ENCODE measurements at places on chromosomes 12 and 14.

- DNase-seq = no peak
Observed at GRCh38 chr14:104550861-104551728, 28.5 kb upstream of the C14orf180 start.

- peak; percentile 17 for DNase-seq
Observed at GRCh38 chr12:68368327-68368726, 36.2 kb upstream of the MDM1 start.

DNA sequence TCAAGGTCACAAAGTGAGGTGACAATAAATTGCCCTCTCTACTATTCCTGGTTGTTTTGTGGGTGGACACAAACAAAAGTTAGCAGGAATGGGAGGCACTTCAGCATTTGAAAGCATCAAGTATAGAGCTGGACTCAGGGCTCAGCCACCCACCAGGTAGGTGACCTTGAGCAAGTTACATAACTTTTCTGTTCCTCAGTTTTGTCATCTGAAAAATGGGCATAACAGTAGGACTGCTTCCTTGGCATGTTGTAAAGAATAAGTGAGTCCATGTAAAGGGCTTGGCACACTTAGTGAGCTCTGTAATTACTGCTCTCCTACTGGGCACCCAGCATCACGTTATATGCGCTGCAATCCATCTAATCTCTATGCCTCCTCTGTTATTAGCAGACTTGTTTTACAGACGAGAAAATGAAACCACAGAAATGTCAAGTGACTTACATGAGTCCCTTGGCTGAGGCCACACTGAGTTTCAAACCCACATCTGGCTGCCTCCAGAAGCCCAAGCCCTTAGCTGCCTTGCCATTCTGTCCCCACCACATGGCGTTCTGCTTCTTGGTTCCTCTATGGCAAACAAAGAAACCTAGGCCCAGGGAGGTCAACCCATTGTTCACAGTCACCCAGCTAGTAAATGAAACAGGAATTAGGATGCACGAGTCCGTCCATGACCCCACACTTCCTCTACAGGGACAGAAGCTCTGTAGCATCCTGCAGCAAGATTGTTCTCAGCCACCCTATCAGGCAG lies 63.2 kb upstream of the SLC24A4 start:
- DNase-seq = no peak

GRCh38 chr14:67569011-67569650 lies 30.9 kb downstream of the PIGH start:
- DNase-seq = no peak

DNA sequence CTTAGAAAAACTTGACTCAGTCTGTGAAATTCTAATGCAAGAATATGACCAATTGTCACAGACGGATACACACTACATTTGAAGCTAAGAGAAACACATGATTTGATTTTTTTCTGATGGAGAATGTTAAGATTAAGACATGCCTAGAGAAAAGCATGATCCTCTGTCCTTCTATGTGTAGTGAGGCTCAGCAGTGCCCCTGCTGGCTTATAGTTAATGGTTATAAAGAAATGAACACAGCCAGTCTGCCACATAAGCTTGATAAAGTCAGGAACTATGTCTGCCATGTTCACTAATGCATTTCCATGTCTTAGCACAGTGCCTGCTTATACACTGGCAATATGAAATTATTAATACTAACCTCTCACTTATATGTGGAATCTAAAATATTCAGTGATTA lies 168.1 kb upstream of the DAAM1 start:
- DNase-seq = peak; percentile 12

- no peak for DNase-seq
Observed at GRCh38 chr14:101465795-101466448, 95.4 kb upstream of the DIO3 start.

DNA sequence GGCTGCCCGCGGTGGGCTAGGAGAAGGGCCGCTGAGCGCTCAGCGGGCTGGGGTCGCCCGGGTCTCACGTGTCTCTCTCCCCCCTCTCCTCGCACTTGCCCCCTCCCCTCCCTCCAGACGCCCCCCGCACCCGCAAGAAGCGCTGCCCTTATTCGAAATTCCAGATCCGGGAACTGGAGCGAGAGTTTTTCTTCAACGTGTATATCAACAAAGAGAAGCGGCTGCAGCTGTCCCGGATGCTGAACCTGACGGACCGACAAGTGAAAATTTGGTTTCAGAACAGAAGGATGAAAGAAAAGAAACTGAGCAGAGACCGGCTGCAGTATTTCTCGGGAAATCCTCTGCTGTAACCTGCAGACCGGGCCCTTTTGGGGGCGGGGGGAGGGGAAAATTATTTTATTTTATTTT lies 314 bp upstream of the HOTAIR start:
- no peak for DNase-seq

DNA sequence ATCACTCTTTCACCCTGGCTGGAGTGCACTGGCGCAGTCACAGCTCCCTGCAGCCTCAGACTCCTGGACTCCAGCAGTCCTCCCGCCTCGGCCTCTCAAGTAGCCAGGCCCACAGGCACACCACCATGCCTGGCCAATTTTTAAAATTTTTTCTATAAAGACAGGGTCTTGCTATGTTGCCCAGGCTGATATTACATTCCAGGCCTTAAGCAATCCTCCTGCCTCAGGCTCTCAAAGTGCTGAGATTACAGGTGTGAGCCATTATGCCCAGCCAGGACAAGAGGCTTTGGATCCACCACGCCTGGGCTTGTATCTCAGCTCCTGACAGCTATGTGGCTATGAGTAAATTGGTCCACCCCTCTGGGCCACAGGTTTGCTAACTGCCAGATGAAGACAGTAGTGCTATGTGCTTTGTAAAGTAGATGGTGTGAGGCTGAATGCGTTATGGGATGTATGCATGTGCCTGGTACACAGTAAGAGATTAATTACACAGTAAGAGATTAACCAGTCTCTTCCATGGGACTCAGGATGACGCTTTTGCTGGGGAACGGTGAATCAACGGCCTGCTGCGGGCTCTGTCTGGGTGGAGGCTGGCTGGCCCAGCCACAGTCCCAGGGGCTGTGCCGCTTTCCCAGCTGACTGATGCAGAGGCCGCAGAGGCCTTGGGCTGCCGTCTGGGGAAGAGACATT lies 53.3 kb upstream of the NCOR2 start:
- DNase-seq = no peak

- no peak for DNase-seq
Observed at GRCh38 chr14:98877065-98877464, 394.9 kb downstream of the BCL11B start.

- no peak for DNase-seq
Observed at GRCh38 chr12:121766290-121767039, 27.0 kb downstream of the RHOF start.

GRCh38 chr12:122232691-122233090 lies 6.8 kb upstream of the DIABLO start:
- no peak for DNase-seq

GRCh38 chr14:95608637-95609235 lies 73.9 kb downstream of the GLRX5 start:
- DNase-seq = no peak

DNA sequence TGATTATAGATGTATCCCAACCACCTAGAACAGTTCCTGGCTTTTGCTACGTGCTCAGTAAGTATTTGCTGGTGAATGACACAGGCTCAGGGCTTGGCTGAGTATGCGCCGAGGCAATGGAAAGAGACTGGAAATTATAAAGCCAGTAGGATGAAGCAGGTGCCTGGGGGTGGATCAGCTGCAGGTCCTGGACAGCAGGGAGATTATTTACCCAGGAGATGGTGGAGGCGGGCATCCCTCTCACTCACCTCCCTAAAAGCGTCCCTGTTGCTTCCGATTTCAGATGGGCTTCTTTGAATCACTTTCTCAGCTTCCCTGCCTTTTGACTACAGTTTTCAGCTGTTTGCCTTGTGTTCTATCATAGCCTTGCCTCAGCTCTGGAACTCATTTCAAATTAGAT lies 6.4 kb downstream of the SLC6A13 start:
- no peak for DNase-seq

- no peak for DNase-seq
Observed at GRCh38 chr12:121438905-121439304, 39.0 kb downstream of the RNF34 start.

DNA sequence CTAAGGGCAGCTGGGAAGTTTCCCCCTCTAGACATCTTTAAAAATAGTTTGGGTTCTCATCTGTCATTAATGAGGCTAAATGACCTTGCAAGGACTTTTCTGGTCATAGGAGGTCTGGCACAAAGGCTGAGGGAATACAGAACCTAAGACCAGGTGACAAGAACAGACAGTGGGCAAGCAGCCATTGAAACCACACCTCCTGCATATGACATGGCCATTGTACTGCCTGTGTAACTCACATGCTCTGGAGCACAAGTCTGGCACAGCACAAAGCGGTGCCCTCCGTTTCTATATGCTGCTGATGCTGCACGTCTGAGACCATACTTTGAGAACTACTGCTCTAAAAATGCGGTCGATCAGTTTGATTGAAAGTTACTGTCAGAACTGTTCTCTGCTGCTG lies 143.3 kb downstream of the APAF1 start:
- no peak for DNase-seq

DNA sequence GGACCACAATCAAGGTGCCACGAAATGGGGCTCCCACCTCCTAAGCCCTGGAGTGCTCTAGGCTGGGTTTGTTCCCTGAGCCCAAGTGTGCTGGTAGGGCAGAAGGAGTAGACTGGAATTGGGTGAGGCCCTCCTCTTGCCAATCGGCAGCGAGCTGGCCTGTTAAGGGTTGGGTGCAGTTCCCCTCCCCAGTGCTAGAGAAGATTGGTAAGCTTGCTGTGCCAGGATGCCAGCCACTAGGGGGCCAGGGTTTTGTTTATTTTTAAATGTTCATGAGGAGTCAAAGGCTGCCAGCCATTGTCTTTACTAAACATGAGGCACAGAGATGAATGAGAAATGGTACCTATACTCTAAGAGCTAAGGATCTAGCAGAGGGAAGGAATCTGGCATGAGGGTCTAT lies 79.7 kb downstream of the SPTB start:
- DNase-seq = peak; percentile 61

DNA sequence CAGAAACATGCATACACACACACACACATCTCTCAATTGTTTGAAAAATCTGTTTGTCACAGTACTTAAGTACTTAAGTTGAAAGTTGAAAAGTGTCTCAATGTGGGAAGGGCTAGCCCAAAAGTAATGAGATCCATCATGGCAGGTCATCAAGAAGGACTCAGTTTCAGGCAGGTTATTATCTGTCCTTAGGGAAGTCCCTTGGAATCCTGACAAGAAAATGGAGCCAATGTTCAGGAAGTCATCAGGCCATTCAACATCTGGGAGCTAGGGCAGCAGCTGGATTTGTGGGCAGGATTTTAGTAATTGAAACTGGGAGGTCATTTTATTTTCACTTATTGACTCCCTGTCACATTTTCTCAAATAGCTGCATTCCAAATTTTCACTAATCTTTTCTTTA lies 56.0 kb downstream of the MSRB3 start:
- no peak for DNase-seq

DNA sequence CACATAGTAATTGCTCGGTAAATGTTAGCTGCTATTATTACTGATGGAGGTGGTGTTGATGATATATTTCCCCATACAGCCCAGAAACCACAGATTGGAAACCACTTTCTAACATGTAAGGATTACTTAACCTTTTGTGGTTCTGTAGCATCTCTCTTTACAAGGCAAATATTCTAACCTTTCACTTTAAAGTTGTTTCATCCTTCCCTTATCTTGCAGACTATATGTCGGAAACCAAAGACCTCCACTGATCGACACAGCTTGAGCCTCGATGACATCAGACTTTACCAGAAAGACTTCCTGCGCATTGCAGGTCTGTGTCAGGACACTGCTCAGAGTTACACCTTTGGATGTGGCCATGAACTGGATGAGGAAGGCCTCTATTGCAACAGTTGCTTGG lies 75.8 kb downstream of the FRMD6 start:
- no peak for DNase-seq

DNA sequence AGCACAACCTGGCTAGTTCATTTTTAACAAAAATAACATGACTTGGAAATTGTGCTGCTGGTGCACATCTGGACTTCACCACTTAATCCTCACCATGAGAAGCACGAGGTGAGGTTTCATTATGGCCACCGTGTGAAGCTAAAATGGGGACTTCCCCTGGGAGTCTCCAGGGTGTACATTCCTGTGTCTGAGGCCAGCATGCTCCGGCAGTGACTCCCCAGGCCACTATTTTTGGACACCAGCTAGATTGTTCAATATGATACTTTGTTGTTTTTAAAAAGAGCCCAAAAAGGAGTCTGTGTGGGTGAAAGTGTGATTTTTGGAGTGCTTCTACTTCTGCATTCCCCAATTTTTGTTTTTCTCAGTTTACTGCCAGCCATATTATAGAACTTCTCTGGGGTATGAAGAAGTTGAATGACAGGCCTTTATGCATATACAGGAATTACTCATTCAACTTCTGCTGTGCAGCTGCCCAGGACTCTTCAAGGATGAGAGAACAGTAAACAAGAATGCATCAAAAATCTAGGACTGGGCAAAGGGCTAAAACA lies 16.9 kb upstream of the AICDA start:
- peak; percentile 53 for DNase-seq

DNA sequence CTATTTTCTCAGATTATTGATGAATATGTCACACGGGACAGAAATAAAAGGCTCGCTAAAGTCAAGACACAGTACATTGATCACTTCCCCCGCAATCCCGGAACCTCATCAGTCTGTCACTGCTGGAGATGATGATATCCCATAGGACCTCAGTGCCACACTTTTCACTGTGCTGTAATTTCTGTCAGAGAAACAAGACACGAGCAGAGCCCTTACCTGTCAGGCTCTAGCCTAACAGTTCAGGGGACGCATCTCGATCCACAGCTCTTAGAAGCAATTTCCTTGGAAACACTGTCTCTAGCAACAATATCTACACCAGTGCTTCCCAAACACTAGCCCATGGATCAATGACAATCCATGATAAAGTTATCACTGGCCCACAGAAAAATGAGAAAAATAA lies 140.0 kb downstream of the GRIN2B start:
- DNase-seq = no peak

DNA sequence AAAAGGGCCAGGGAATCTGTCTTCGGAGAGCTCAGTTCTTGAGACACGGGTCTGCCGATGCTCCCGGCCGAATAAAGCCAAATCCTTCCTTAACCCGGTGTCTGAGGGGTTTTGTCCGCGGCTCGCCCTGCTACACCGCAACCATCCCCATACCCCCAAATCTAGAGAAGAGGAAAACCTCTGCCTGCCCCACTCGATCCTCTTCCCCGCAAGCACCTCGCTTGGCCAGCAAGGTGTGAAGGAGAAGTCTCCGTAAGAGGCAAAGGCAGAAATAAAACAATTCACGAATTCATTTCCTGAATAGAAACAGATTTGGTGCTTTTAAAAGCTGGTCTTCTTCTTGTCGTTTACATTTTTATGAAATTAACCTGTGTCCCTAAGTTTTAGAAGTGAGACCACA lies 67.3 kb upstream of the GALNT9 start:
- DNase-seq = no peak
